Esophagus squamous epithelium (tissue), 5 donors: ENCODE measurements at places on chromosomes 3 and 15.

GRCh38 chr3:151383956-151384355 lies 597 bp downstream of the P2RY12 start:
- no peak for DNase-seq

- no peak for DNase-seq
Measured at GRCh38 chr3:121581691-121582090, 11.5 kb upstream of the FBXO40 start.

- DNase-seq: no peak
Measured at GRCh38 chr3:126160243-126161210, 19.9 kb downstream of the ALDH1L1 start.

DNA sequence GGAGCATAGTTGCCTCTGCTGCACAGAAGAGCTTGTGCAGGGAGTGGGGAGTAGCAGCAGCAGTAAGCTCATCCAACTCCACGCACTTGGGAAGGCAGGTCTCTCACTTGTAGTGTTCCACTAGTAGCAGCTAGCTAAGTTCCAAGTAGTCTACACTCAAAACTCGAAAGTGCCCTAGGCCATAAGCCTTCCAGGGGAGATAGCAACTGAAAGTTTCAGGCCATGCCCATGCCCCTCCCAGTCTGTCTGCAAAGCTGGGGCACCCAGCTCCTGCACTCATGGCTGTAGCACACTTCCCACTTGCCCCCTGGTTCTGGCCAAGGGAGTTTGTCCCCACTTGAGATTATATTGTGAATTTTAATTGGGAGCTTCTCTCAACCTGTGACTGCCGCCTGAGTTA lies 57.5 kb downstream of the MFSD1 start:
- no peak for DNase-seq

GRCh38 chr3:59237121-59237520 lies 187.3 kb upstream of the CFAP20DC start:
- no peak for DNase-seq

DNA sequence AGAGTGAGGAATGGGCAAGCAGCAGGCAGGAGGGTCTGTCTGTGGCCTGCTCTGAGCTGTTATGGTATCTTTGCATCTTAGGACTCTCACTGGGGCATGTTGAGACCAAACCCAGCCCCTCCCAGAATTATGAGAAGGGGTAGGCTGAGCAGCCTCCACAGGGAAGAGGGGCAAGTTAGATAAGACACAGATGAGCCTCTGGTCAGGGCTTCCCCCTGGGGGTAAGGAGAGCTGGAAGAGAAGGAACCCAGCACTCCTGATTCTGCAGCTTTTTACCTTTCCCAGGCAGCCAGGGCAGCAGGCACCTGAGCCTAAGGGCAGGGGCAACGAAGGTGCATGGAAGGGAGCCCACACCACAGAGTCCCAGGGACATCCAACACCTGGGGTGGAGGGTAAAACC lies 19.3 kb downstream of the DUOX1 start:
- DNase-seq: no peak
